ENCODE measurements at places on chromosomes 6 and 20.
A peak's percentile ranks its signal among the peaks of the same experiment; 100 is the strongest.

DNA sequence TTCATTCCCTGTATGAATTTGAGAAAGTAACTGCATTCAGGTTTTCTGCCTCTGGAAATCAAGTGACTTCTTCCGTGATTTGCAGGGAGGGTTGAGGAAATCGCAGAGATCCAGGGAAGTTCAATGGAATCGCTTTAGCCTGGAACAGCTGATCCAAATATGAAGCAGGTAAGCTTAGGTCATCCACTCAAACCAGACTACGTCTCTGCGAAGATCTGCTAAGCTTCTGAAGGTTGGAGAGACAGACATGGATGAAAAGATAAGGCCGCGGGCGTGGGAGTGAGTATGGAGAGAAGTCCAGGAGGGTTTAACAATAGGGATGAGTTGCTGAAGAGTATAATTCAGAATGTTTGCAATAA lies 34.2 kb upstream of the BTN3A2 start:
- no peak for DNase-seq
- no peaks in the 10 kb centered on the region for H3K36me3 ChIP-seq
- peaks cover 50% of the 10 kb centered on the region for H3K4me1 ChIP-seq
- H3K4me3 ChIP-seq, result peak overlapping the region; percentile 84

- no peaks in the 10 kb centered on the region for H3K27me3 ChIP-seq
- H3K4me1 ChIP-seq, result peaks cover 23% of the 10 kb centered on the region
- no peak overlapping the region for H3K4me3 ChIP-seq
- DNase-seq, result no peak
- peak overlapping the region; percentile 12 for H3K27ac ChIP-seq
Measured at GRCh38 chr6:12101653-12102312, 89.7 kb downstream of the HIVEP1 start.

GRCh38 chr6:47180633-47181032 lies 129.1 kb downstream of the TNFRSF21 start:
- no peak overlapping the region for H3K27ac ChIP-seq
- no peaks in the 10 kb centered on the region for H3K27me3 ChIP-seq
- no peaks in the 10 kb centered on the region for H3K4me1 ChIP-seq
- H3K4me3 ChIP-seq, result no peak overlapping the region

GRCh38 chr6:77298283-77298682 lies 165.0 kb downstream of the HTR1B start:
- H3K36me3 ChIP-seq, result no peaks in the 10 kb centered on the region
- DNase-seq, result no peak
- no peak overlapping the region for H3K27ac ChIP-seq
- no peaks in the 10 kb centered on the region for H3K27me3 ChIP-seq
- no peaks in the 10 kb centered on the region for H3K4me1 ChIP-seq
- no peak overlapping the region for H3K4me3 ChIP-seq

DNA sequence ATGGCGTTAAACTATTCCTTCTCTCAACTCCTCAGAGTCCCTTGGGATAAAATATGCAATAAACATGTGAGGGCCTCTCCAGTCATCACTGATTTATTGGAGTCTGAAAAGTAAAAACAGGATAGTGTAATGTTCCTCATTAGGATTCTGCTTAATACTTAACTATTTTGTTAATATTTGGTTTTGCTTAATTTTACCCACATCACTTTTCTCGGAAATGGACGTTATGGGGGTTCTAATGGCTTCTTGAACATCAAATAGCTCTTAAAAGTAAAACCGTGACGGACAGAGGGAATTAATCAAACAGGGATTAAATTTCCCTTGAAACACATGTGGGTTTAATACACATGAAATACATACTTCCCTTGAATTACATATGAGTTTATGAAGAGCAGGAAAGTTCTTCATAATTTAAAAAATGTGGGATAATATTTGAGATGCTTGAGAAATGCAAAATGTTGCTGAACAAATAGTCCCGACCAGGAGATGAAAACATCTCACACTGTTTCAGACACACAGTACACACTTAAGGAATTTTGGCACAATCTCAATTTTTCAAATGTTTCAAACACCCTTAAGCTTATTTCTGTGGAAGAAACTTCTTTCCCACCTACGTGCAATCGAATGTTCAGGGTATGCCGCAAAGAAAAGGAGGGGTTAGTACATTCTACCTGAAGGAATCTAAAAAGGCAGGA lies 38.4 kb upstream of the EIF2S2 start:
- H3K4me1 ChIP-seq, result no peaks in the 10 kb centered on the region
- no peaks in the 10 kb centered on the region for H3K36me3 ChIP-seq
- no peak for DNase-seq
- H3K27ac ChIP-seq, result no peak overlapping the region
- H3K27me3 ChIP-seq, result peaks cover 16% of the 10 kb centered on the region
